Left cardiac atrium (tissue), 4 donors: ENCODE measurements at places on chromosomes 2 and 18.
A peak's percentile ranks its signal among the peaks of the same experiment; 100 is the strongest.

DNA sequence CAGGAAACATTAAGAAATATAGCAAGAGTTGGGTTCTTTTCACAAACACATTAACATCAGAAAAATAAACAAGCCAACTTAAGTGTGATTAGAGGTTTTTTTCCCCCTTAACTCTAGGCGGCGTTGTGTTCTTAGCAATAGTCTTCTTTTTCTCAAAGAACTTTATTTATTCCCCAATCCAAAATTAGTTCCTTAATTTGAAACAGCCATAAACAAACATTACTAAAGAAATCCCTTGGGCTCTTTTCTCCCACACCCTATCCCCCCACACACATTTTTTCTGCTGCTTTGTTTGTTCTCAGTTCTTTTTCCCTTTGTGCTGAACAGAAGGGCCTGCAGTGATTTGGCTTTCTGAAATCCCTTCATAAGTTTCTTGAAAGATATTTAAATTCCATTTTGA is 13.2 kb upstream of the MYO1B start:
- no peak for DNase-seq

GRCh38 chr2:53829273-53829979 is 30.3 kb downstream of the GPR75 start:
- no peak for DNase-seq

DNA sequence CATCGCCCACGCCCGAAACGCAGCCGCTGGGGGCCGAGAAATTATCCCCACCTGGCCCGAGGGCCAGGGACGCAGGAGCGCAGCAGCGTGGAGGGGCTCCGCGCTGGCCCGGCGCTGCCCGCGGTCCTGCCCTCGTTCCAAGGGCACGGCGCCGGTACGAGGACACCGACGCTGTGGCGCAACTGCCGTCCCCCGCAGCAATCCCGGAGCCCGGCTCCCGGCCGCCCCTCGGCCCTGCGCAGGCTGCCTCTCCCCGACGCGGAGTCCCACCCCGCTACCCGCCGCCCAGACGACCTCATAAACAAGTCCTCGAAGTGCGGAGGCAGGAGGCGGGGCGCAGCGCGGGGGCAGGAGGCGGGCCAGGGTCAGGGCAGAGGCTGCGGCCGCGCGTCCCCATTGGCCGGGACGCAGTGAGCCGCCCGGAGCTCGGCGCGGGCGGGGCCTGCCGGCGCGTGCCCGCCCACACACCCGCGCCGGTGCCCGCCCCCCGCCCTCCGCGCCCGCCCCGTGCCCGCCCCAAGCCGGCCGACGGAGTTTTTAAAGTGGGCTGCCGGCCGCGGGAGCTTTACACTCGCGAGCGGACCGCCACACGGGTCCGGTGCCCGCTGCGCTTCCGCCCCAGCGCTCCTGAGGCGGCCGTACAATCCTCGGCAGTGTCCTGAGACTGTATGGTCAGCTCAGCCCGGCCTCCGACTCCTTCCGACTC is at the start of gene EPAS1:
Gene EPAS1 (plus strand): TSS at position 568 of the 706 bp plus-strand sequence. CDS start 505 bp downstream, outside the sequence.
- peak; percentile 97 for DNase-seq

DNA sequence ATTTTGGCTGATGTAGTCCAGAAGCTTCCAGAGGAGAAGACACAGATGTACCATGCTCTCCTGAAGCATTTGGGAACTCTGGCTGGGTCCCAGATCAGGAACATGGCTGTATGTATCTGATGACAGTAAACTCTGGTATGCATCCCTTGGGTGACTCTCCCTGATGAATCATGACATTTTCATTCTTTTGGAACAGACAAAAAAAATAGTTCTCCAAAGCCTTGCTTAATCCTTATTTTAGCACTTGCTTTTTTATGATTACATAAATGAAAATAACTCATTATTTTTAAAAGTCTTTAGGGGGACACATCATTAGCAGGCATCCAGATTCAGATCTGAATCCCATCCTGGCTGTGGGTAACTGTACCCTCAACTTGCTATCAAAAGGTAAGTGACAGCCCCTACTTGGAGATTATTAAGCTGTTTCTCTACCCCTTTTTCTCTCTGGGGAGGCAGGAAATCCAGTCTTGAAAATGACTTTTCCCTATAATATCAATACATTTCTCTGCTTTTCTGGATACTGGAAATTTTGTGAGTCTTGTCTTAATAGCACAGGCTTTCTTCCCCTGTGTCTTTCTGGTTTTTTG is 23.3 kb downstream of the AOX1 start:
- peak; percentile 25 for DNase-seq

DNA sequence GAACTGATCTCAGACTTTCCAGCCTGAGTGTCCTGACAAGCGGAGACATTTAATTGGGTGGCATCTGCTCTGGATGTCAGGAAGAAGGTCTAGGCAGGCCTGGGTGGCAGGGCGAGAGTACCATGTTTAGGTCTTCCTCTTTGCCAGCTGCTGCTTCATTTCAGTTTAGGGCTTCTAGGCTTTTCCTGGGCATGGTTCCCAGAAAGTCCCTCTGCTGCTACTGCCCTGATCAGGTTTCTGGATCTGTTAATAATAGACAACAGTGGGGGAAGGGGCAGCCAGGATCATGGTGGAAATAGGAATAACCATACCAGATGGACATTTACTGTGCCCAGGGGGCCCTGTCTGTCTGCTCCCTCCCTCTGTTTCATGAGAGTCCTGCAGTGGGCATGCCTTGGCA is 2.3 kb upstream of the PLCD4 start:
- DNase-seq = no peak

GRCh38 chr2:96601382-96602292 is 36.5 kb downstream of the KANSL3 start:
- no peak for DNase-seq

DNA sequence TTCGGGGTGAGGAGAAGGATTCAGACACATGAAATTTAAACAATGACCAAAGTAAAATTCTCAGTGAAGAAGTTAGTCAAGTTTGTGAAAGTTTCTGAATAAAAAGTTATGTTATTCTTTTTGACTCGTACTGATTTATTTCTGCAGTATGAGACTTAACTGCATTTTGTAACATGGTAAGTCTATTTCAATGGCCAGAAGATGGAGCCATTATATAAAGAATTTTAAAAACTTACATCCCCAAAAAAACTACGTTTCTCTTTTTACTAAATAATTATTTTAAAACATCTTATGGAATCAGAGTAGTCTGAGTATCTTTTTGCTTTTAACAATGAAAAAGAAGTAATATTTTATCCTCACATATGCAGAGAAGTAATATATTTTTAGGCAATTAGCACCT is 51.4 kb upstream of the SCN1A start:
- DNase-seq = no peak

- DNase-seq = no peak
These were observed 94.0 kb downstream of the AQP4 start for GRCh38 chr18:26771524-26771923.

DNA sequence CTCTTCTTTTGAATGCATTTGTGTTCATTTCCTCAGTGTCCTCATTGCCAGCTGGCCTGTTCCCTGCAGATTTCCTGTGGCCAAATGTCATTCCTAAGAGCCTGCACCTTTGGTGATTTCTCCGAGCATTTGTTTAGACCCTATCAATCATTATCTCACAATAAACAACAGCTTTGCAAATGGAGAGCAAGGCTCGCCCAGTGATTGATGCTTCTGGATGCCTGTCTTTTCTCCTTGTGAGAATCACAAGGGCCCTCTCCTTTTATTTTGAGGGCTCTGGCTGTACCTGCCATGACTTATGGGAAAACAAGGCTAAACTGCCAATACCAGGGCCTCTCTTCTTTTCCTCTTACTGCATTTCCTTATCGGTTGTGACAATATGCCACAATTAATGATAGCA is 1454.4 kb upstream of the CELF4 start:
- DNase-seq = no peak

GRCh38 chr2:235541016-235541415 is 47.2 kb downstream of the AGAP1 start:
- no peak for DNase-seq
